COR-L47 (cell line): ENCODE measurements at places on chromosomes 4 and X.

DNA sequence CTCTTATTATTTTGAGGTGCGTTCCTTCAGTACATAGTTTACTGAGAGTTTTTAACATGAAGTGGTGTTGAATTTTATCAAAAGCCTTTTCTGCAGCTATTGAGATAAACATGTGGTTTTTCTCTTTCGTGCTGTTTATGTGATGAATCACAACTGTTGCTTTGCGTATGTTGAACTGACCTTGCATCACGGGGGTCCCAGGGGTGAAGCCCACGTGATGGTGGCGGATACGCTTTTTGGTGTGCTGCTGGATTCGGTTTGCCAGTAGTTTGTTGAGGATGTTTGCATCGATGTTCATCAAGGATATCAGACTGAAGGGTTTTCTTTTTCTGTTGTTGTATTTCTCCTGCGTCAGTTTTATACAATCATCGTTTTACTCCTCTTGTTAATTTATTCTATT lies 4.6 kb upstream of the H2BW1 start:
- no peak for DNase-seq

GRCh38 chr4:76952656-76953582 lies 3.4 kb downstream of the SEPTIN11 start:
- DNase-seq: no peak

DNA sequence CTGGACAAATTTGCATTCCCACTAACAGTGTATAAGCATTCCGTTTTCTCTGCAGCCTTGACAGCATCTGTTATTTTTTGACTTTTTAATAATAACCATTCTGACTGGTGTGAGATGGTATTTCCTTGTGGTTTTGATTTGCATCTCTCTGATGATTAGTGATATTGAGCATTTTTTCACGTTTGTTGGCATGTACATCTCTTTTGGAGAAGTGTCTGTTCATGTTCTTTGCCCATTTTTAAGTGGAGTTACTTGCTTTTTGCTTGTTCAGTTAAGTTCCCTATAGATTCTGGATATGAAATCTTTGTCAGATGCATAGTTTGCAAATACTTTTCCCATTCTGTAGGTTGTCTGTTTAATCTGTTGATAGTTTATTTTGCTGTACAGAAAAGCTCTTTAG lies 68.8 kb downstream of the ADAMTS3 start:
- DNase-seq: no peak

DNA sequence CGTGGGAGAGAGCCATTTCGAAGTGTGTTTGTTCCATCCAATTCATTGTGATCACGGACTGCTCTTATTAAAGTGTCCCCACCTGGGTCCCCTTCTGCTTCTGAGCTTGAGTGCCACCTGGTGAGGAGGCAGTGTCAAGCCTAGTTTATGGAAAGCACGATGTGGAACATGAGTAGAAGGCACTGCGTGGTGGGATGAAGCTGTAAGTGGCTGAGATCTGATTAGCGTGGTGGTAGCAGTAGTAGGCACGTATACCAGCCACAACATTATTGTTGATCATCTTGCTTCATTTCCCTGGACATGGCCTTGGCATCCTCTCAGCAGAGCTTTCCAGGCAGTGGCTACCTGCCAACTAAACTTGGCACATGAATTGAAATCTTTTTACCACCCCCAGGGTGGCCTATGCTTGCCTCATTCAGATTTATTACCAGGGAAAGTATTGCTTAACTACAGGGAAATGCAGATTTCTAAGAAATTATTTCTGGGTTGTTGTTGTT lies 46.4 kb downstream of the GPAT3 start:
- DNase-seq: peak; percentile 84

DNA sequence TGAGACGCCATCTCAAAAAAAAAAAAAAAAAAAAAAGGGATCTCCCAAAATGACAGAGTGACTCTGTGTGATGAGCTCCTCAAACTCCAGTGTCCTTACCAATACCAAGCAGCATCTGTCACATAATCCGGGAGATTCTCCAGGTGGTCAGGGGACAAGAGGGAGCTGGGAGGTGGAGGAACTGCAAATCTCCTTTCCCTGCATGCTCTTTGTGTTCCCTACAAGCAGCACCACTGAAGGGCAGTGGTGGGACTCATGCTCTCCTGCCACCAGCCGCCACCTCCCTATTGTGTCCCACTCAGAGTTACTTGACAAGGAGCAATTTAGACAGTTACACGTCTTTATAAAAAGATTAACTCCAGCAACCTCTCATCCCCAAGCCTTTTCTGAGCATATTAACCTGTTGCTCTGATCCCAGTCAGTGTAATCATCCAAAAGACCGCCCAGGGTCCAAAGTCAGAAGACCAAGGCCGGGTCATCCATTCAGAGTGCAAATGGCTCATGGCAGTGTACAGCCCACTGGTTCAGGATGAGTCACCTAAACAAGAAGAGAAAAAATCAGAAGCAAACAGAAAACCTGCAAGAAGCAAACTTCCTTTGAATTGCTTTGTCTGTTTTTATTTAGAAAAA lies 23.6 kb downstream of the MGST2 start:
- no peak for DNase-seq

GRCh38 chr4:16750882-16751642 lies 147.4 kb downstream of the LDB2 start:
- DNase-seq: no peak

- no peak for DNase-seq
Observed at GRCh38 chr4:172153719-172154118, 340.5 kb downstream of the GALNTL6 start.

DNA sequence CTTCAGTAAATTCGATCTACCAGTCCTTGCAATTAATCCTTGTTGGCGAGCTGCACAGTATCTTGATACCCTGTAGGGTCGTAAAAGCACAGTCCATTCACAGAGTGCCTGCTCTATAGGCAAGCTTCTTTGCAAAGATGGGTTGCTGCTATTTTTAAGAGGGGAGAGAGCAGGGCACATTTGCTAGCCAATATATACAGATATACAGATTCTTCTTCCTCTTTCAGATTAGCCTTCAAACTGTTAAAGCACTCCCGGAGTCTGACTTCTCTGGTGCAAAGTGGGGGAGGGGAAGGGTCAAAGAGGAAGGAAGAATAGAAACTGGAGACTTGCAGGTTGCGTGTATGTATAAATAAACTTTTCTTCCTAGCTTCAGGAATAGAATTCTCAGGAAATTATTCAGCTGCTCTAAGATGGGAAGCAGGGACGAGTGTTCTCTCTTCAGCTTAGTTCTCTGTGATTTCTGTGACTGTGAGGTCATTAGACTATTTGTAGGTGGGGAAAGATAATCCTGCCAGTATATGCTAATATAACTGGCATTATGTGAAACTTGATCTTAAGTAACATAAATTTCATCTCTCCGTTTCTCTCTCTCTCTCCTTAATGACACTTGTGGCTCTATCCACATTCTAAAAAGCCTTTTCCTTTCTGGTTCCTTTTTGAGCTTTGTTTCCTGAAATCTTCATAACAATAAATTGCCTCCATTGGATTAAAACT lies at the start of gene CYSLTR1:
Gene CYSLTR1, minus strand, starts transcription at position 242 of the 717 bp plus-strand sequence. CDS start 53,865 bp downstream, outside the sequence.
- DNase-seq: no peak

GRCh38 chr4:187613089-187613839 lies 382.3 kb upstream of the ZFP42 start:
- no peak for DNase-seq

DNA sequence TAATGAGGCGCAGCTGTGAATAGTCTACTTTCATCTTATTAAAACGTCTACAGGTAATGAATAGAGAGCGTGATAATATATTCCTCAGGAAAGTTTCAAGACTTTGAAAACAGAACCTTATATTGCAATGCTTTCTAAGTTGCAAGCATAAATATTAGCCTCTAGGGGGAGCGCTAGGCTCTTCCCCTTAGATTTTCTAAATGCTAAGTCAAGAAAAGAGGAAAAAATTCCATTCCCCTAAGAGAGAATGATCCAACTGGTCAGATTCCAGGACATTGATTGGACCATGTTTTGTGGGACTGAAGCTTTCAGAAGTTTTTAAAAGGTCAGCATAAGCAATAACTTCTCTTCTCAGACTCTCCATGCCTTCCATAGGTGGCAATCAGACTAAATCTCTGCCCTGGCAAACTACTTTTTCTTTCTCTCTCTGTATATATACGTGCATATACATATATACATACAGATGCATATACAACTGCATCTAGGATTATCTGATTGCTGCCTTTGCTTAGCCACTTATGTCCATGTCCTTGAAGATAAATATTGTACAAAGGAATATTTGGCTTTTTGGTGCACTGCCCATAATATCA lies 492.9 kb downstream of the INPP4B start:
- DNase-seq: peak; percentile 49

- no peak for DNase-seq
Observed at GRCh38 chrX:121000589-121000988, 15.0 kb upstream of the CT47A1 start.

DNA sequence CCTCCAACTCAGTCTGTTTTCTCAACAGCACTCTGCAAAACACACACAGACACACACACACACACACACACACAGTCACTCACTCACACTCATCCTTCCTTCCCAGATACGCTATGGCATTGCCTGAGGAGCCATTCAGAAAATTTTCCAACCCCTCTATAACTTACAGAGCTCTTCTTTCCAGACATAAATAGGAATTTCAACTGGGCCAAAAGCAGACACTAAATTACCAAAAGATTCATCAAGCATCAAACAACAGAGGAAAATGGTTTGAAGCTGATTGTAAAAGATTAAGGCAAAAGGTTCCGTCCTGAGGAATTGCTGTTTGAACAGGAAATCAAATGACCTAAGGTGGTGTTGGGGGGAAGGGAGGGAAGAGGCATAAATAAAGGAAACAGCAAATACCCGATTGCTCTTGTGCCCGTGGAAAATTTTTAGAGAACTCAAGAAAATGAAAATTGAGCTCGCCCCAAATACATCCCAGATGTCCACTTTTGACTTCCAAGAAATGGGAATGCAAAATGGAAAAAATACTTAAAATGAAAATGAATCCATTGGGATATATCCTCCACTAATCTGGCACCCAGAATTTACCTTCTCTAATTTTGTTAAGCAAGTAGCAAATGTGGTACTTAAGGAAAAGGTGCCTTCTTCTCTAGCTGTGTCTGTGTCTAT lies 183.6 kb downstream of the QDPR start:
- DNase-seq: no peak

DNA sequence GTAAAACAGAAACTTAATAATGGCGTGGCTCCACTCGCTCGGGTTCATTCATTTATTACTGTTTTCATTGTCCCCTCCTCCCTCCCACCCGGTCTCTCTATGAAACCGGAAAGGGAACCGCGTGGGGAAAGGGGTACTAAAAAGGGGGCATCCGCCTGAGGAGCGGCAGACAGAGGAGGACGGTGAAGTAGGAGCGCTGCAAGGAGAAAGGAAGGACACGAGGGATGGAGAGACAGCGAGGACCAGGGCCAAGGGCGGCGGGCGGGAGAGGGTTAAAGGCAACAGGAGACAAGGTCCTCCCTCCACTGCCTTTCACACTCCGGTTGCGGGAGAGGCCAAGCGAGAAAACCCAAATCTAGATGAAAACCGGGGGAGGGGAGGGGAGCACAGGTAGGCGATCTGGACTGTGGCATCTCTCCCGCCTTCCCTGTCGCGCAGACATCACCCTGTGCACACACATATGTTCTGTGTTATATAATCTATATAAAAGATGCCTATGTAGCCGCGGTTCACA lies 829 bp downstream of the ELOVL6 start:
- peak; percentile 33 for DNase-seq

- no peak for DNase-seq
Observed at GRCh38 chr4:39626261-39626660, 12.4 kb downstream of the SMIM14 start.

- no peak for DNase-seq
Observed at GRCh38 chrX:15781961-15782699, 8.2 kb upstream of the ZRSR2 start.

DNA sequence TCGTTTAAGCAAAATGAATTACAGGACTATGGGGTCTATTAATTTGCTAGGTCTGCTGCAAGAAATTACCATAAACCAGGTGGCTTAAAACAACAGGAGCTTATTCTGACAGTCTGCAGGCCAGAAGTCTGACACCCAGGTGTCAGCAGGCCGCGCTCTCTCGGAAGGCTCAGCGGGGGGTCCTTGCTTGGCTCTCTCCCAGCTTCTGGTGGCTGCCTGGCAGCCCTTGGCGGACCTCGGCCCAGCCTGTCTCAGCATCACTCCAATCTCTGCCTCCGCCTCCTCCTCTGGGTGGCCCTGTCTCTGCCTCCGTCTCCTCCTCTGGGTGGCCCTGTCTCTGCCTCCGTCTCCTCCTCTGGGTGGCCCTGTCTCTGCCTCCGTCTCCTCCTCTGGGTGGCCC lies 580.5 kb upstream of the FAT1 start:
- no peak for DNase-seq

DNA sequence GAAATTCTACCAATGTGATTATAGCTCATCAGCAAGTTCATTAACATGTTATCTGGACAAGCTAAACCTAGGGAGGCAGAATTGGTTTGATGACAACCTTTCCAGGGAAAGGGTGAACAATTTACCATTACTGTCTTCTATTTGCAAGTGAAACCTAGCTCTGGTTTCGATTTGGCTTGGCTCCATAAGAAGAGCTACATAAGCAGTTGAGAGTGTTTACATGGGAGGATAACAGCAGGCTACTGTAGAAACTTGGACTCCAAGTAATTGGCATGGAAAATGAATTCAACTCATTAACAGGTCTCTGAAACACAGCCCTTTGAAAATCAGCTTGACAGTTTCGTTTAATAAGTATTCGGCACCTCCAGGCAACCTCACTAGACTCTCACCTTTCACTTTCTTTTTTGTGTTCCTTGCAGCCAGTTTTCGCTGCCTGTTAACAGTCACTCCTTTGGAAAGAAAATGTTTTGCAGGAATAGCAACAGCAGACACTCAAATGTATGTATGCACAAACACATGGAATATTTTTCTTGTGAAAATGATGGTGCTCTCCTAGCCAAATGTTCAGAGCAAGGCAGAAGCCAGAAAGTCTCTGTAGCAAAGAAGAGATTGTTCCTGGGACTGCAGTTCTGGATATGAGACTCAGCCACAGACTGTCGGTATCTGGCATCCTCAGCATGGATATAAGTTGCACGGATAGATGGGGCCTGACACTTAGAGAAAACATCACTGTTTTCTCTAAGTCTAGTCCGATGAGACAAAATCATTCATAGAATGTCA lies 27.5 kb downstream of the POU3F4 start:
- no peak for DNase-seq

- DNase-seq: no peak
Observed at GRCh38 chr4:7196736-7197135, 4.4 kb downstream of the SORCS2 start.

DNA sequence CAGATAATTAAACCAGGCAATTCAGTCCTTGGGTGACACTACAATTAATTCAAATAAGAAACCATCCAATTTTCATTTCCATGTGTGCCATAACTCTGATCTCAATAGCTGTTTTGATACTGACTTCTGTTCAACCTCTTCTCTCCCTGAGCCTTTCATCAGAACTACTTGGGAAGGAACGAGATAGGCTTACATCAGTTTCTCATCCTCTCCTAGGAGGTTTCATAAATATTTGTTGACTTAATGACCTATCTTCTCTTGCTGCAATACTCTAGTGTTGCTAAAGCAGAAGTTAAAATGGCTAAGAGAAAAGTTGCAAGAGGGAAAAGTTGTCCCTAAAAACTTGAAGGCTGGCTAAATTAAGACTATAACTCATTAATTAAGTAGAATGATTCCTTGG lies 41.8 kb downstream of the PRKG2 start:
- DNase-seq: no peak

- DNase-seq: no peak
Observed at GRCh38 chr4:57943682-57944081, 833.5 kb upstream of the IGFBP7 start.

GRCh38 chr4:53684136-53685130 lies 93.1 kb upstream of the LNX1 start:
- DNase-seq: no peak

GRCh38 chr4:54090804-54091623 lies 8.9 kb upstream of the GSX2 start:
- DNase-seq: no peak
